ENCODE measurements at places on chromosomes 6 and 20. TPM values are rescaled to one million over a fixed set of nuclear protein-coding genes. Genes with fewer than 3 reads are reported as not detected.

AIF1 gene
- not detected for total RNA-seq

LGSN gene
- total RNA-seq = not detected

C6orf58 gene
- not detected for total RNA-seq

EGFL8 gene
- total RNA-seq = 0.97 TPM

PDYN gene
- total RNA-seq = not detected

SDHAF4 gene
- 12.5 TPM for total RNA-seq

DEFB132 gene
- total RNA-seq = not detected

Data from cardiac atrium fibroblast (primary cell).